ENCODE measurements at places on chromosomes 7 and 10. TPM values are rescaled to one million over a fixed set of nuclear protein-coding genes. Genes with fewer than 3 reads are reported as not detected.

Gene BLNK
- total RNA-seq: 42.3 TPM

Gene PITRM1
- total RNA-seq: 68.8 TPM

Gene OR6V1
- total RNA-seq: not detected

Gene ARL5B
- 11.8 TPM for total RNA-seq

Gene LRRD1
- total RNA-seq: not detected

Gene HMX3
- not detected for total RNA-seq

Gene VWDE
- total RNA-seq: 2.9 TPM

DNA sequence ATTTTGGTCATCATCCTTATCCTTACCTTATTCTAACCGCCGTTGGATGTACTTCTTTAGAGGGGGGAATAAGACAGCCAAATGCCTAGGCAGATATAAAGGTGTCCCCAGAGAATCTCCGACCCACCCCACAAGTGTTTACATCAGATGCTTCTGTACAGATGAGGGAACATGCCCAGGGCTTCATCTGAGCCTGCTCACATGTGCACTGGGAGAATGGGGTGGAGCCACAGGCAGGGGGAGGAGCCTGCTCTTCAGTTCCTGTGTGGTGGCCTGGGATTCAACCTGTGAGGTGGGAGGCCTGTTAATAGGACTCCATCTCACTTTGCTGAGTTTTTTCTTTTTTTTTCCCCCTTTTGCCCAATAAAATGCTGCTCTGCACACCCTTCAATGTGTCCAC, 27.6 kb upstream of the OPTN start:
- H3K4me1 ChIP-seq: peaks cover 9% of the 10 kb centered on the region
- H3K27me3 ChIP-seq: no peaks in the 10 kb centered on the region
- no peak overlapping the region for H3K27ac ChIP-seq
- no peak overlapping the region for H3K4me3 ChIP-seq
- no peaks in the 10 kb centered on the region for H3K36me3 ChIP-seq

- H3K36me3 ChIP-seq: no peaks in the 10 kb centered on the region
- no peak overlapping the region for H3K27ac ChIP-seq
- H3K4me1 ChIP-seq: peaks cover 17% of the 10 kb centered on the region
- no peak for DNase-seq
- no peaks in the 10 kb centered on the region for H3K27me3 ChIP-seq
Measured at GRCh38 chr7:112575864-112576263, 95.1 kb downstream of the LSMEM1 start.

DNA sequence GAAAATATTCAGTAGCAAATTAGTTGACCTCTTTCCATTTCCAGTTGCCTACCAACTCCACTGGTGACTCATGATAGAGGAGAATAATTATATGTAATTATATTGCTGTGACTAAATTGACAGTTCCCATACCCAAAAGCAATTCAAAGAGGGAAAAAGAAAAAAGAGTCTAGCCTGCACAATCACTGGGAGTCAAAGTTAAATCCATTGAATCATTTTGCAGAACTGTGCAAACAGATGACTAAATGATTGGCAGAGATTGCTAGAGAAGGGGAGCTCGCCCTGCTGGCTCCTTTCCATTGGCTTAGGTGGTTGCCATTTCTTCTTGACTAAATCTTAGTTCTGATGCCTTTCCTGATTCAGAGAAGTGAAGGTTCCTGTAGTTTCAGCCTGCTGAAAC, 1228.6 kb upstream of the SORCS1 start:
- no peaks in the 10 kb centered on the region for H3K36me3 ChIP-seq
- no peaks in the 10 kb centered on the region for H3K27me3 ChIP-seq
- H3K27ac ChIP-seq: no peak overlapping the region
- no peak for DNase-seq
